Activated CD4-positive, CD25-positive, alpha-beta regulatory T cell (primary cell): ENCODE measurements at places on chromosomes 1 and 21.

DNA sequence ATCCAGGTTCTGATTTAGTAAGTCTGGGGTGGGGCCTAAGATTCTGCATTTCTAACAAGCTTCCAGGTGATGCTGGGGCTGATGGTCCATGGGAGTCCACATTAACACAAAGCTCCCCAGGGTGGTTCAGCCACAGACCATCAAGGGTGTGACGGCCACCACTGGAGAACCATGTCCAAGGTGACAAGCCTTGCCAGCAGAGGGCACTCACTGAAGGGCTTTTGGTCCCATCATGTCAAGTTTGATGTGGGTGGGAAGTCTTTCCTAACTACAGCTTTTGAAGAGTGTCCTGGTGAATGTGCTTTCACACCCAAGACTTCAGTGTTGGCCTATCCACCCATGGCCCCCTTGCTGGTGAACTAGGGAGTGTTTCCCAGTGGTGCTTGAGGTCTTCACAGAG lies 67.1 kb downstream of the UBE2T start:
- no peak for DNase-seq

GRCh38 chr21:45655124-45655523 lies 11.6 kb downstream of the PCBP3 start:
- DNase-seq = no peak

DNA sequence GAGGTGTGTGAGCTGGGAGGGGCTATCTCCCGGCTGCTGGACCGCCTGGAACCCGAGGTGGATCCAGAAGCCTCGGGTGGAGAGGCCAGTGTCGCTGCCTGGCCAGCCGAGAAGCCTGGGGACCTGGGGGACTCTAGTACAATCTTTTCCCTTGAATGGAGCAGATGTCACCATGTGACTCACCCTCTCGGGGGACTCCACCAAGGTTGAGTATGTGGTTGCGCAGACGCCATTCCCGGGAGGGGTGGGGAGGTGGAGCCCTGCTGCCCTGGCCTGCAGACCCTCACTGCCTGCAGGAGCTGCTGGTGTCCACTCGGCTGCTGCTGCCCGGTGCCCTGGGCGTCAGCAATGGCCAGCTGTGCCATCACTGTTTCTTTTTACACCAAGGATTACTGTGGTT lies 40.3 kb downstream of the TP73 start:
- no peak for DNase-seq

DNA sequence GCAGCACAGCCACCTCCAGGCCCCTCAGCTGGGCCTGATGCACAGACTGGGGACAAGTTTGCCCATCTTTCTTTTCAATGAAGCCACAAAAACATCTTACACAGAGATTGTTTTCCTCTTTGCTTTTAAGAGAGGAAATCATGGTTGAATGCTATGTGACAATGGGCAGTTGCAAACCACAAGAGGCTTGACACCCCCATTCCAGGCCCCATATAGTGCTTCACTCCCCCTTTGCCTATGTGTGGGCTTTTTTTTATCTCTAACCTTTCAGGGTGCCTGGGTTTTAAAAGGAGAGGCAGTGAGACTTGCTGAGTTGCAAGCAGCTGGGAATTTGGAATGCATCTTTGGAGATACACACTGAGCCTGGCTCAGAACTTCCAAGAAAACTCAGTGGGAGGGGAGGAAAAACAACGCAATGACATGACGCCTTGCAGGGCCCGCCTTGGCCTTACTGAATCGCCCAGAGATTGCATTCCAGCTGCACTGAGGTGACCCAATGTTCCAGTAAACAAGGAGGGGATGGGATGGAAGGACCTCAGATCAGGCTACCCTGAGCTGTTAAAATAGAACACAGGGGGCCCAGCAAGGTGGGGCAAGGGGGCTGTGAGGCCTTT lies 145.2 kb upstream of the ZNF648 start:
- no peak for DNase-seq

DNA sequence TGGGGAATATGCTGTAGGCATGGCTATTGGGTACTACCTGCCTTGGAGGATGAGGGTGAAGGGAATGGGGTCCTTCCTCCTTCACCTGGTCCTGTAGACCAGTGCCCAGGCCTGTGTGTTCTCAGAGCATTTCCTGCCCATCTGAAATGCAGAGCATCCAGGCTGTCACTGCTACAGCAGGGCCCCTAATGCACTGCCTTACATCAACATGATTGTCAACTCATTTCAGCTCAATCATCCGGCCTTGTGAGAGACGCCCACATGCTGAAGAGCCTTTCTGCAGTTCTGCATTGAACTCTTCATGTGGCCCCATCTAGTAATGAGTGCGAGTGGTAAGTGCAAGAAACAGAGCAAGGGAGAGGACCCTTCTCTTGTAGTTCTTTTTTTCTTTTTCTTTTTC lies 39.8 kb upstream of the SRP9 start:
- no peak for DNase-seq

- no peak for DNase-seq
Measured at GRCh38 chr1:82923931-82924330, 1075.0 kb downstream of the TTLL7 start.

DNA sequence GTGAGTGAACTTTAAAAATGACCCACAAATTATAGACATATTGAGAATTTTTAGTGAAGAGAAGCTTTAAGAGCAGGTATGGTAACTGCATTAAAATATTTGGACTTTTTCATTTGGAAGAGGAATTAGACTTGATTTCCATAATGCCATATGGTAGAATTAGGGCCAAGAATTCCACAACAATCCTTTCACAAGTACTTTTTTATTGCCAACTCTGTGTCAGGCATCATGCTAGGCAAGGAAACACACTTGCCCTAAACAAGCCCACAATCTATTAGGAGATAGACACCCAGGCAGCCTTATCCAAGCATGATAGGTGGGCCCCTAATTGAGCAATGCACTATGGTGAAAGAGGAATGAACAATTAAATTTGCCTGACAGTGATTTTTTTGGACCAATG lies 353.0 kb downstream of the TGFB2 start:
- DNase-seq = no peak

DNA sequence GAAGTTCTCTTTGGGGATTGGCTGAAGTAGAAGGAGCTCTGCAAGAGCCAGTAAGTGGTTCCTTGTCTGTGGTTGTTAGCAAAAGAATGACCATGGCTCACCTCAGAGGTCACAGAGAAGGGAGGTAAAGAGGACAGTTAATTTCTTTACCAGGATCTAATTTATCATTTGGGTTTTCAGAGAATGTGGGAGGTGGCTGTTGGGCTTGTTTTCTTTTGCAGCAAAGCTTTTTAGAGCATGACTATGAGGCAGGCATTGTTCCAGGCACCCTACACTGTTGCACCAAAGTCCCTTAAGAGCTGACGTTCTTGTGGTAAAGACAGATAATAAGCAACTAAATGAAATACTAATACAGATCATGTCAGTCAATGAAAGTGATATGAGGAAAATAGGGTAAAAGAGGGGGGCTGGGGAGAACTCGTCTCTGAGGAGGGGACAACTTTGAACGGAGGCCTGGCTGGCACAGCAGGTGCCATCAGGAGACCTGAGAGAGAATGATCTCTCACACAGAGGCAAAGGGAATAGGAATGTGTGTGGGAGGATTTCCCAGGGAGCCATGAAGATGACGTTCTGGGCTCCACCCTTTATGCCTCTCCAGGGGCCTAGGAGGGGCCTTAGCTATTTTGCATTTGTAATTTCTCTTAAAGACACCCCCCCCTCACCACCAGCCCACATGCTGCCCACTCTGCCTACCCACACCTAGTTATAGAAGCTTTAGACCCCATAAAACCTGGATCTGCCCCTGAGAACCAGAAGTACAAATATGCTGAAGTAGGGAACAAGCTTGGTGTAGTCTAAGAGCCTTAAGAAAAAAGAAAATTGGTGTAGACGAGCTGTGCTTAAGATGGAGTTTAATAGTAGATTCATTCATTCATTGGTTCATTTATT lies 177.5 kb downstream of the ROR1 start:
- DNase-seq = no peak

DNA sequence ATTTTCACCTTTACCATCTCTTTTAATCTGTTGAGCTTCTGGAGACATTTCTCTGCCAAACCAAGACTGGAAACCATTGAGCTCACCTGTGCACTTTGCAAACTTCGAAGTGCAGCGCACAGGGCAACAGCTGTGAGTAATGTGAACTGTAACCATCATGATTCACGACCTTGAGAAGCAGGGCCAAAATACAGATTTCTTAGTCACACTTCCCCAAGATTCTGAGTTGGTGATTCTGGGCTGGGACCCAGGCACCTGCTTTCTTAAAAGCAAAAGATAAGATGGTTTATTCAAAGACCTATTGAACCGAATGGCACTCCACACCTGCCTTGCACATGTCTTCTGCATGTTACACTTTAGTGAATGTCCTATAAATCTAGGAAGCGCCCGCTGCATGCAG lies 10.2 kb downstream of the AGTRAP start:
- no peak for DNase-seq

GRCh38 chr1:164624400-164624799 lies 65.4 kb downstream of the PBX1 start:
- DNase-seq = no peak

GRCh38 chr21:17711896-17712295 lies 99.2 kb upstream of the BTG3 start:
- no peak for DNase-seq

- DNase-seq = no peak
Measured at GRCh38 chr1:245074232-245074747, 80.5 kb upstream of the KIF26B start.

GRCh38 chr1:51283979-51284378 lies 46.4 kb downstream of the TTC39A start:
- no peak for DNase-seq
